AG20443 (cell line): ENCODE measurements at places on chromosomes 1 and 21.

- DNase-seq: no peak
Observed at GRCh38 chr1:200665861-200666260, 3.8 kb downstream of the DDX59 start.

DNA sequence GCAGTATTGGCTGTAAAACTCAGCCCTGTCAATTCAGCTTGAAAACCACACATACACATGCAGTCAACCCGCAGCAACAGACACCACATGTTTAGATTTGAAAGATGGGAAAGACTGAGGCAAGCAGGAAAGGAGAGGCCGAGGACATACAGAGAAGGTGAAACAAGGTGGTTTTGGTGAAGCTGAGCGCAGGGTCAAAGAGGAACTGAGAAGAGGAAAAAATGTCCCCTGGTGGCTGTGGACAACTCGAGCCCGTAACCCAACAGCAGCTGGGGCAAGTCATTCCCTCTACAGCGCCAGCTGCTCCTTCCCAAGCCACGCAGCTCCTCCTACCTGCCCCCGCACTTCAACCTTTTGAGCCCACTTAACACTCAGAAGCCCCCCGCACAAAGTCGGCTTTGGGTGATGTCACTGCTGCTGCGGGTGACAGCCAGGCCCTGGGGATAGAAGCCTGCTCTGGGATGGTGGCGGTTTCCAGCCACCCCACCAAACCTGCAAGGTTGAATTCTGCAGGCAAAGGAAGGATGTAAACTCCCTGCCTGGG lies 63.0 kb downstream of the KCNN3 start:
- DNase-seq: no peak

DNA sequence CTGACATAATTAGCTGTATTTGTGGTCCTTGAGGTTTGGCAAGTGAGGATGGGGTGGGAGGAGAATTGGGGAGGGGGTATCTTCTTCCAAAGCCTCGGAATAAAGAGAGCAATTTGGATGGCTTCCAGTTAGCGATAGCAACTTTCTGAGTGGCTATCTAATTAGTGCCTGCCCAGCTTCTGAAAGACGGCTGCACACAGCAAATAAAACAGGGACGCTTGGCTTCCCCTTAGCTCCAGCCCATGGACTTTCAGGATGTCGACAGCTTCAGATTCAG lies 31.1 kb downstream of the KLHDC7A start:
- no peak for DNase-seq

DNA sequence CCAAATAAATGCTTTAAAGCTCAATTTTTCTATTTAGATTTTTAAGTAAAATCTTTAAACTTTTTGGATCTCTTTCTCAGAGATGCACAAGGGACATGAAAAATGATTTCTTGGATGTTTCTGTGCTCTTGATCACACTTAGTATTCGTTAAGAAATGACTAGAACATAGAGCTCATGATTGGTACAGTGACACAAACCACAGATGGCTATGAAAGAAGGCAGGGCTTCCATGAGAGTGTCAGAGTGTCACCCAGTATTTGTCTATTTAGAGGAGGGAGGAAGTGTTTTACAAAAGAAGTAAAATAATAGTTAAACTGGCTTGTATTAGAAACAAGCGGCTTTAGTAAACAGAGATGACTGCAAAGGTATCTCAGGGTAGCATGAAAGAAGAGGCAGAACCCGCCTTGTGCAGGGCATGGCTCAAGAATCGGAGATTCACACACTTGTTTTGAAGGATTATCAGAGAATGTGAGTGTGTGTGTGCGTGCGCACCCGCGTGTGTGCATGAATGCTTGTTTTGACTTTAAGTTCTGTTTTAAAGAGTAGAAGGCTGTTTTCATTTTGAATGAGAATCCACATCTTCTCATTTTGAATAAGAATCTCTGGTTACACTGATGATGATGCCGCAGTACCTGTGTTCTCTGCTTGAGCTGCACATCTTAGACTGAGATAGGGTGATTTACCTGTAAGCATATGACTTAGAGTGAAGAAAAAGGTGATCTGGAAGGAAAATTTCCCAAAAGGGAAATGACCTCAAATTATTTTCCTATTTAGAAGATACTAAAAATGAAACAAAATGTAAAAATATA lies 82.1 kb downstream of the VPS26C start:
- no peak for DNase-seq

- DNase-seq: no peak
Observed at GRCh38 chr1:167089939-167090313, 251 bp downstream of the GPA33 start.

DNA sequence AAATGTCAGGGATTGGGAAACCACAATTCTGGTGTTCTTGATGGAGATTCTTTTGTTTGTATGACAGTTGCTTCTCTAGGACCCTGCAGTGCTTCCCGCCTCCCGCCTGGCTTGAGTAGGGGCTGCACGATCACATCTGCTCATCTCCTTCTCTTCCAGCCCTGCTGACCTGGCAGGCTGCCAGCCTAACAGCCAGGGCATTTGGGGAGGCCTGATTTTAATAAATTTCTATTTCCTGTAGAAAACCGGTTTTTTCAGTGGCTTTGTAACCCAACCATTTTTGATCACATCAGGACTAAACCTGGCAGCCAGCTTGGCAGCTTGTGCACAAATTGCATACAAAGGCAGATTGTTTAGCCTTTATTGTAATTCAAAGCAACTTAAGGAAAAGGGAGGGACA lies 78.9 kb downstream of the UBE2U start:
- DNase-seq: no peak

DNA sequence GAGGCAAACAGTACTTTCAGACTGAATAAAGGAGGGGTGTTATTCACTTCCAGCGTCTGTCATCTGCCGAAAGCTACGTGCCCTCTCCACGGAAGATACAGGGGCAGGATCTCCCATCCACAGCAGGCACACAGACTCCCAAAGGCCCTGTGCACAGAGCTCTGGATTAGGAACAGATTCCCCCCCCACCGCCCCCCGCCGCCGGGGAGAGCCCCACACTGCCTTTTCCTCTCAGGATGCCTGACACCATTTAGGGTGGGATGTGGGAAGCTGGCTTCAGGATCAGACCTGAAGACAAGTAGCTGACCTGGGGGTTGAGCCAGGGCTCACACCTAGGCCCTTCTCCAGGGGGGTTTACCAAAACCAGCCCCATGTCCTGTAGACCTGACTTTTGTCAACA lies 8.4 kb upstream of the TCP10L start:
- no peak for DNase-seq

DNA sequence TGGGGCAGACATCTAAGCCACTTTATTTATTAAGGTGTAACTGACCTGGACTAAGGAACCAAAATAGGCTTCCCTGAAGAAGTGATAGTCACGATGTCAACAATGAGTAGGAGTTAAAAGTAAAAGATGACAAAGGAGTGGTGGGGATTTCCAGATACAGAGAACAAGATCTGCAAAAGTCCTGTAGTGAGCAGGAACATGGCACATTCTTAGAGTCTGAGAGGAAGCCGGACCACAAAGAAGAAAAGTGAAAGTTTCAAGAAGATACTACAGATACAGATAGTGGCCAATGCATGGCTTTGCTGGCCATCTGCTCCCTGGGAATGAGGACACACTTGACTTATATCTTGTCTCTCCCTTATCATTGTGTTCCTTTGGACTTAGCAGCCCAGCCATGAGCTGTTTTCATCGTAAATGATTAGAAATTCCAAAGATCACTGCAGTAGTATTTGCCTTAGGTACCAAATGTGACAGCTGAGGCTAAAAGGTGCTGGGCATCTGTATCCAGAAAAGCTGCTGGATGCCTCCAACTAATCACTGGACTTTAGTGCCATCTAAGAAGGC lies 302.4 kb upstream of the NR5A2 start:
- no peak for DNase-seq

GRCh38 chr1:230030122-230030821 lies 36.8 kb upstream of the GALNT2 start:
- no peak for DNase-seq

DNA sequence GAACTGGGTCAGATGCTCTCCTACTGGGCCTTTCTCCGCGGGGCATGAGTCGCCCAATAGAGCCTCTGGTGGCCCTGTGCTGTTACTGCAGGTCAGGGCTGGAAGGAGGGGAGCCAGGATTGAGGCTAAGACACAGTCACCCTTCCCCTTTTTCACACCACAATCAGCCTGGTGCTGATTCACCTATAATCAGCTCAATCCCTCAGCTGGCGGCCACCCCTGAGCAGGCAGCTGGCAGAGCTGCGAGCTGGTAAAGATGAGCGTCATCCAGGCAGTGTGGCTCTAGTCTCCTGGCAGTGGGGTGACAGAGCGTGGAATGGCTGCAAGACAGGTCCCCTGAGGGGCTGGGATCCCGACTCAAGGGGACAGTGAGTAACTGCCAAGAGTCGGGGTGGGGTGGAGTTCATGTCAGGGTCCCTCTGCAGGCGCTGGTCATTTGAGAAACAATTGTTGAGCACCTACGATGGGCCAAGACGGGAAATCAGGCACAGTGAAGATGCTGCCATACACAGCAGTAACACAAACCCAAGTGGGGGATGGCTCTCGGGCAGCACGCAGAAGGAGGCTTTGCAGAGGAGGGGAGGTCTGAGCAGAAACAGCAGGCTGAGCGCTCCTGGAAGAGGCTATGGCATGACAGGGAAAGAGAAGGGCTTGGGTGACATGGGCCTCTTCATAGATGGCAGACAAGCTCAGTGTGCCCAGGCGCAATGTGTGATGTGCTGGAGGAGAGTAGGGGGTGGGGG lies 21.8 kb downstream of the ATF3 start:
- DNase-seq: peak; percentile 87

- DNase-seq: no peak
Observed at GRCh38 chr1:154848983-154849382, 21.1 kb downstream of the KCNN3 start.

DNA sequence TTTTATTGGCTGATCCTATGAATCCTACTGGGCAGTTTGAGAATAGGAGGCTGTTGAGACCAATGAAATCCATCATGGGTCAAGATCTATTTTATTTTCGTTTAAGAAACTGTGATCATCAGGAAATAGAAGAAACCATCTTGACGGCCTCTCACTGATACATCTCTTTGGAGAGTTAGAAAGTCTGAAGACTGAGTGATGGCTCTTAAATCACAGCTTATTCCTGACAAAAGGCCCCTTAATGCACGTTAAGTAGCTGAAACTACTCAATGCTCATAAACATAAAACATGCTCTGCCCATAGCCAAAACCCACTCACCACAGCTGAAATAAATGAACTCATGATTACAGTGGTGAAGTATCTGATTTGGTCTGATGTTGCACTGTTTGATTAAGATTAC lies 784.5 kb upstream of the NEGR1 start:
- DNase-seq: no peak

- no peak for DNase-seq
Observed at GRCh38 chr1:217911908-217912307, 280.8 kb downstream of the SPATA17 start.
